ENCODE measurements at places on chromosomes 2 and 18.

- no peak for DNase-seq
These were observed 40.8 kb downstream of the NTSR2 start for GRCh38 chr2:11629215-11629614.

- DNase-seq: no peak
These were observed 57.6 kb upstream of the RPRM start for GRCh38 chr2:153536115-153536514.

DNA sequence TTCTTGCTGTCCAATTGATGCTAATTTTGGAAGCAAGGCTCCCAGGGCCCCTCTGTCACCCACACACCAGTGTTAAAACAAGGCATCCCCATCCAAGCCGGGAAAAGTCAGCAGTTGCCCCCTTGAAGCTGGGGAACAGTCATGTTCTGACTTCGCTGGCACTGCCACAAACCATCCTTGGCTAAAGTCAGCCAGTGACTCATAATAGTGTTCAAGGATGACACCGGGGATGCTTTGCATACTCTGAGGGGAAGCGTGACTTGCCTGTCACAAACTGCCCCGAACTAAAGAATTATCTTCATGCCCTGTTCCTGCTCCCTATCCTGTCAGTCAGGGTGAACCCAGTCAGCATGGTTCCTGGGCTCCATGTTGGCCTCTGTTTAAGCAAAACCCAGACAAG lies 37.0 kb downstream of the TGFA start:
- DNase-seq: no peak

- no peak for DNase-seq
These were observed 1341.3 kb upstream of the PIK3C3 start for GRCh38 chr18:40613721-40614120.

GRCh38 chr18:56445422-56445821 lies 193.0 kb downstream of the TXNL1 start:
- DNase-seq: no peak
